ENCODE measurements at places on chromosomes 11 and 22.

DNA sequence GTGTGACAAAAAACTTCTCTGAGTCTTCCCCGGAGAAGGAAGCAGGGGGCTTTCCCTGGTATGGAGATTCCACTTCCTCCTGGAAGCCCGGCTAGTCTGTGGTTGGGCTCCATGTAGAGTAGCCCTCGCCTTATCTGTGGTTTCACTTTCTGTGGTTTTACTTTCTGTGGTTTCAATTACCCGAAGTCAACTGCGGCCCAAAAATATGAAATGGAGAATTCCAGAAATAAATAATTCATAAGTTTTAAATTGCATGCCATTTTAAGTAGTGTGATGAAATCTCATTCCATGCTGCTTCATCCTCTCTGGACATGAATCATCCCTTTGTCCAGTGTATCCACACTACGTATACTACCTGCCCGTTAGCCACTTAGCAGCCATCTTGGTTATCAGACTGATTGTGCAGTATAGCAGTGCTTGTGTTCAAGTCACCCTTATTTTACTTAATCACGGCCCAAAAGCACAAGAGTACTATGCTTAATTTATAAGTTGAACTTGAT is 275.0 kb upstream of the SESN3 start:
- DNase-seq: no peak

DNA sequence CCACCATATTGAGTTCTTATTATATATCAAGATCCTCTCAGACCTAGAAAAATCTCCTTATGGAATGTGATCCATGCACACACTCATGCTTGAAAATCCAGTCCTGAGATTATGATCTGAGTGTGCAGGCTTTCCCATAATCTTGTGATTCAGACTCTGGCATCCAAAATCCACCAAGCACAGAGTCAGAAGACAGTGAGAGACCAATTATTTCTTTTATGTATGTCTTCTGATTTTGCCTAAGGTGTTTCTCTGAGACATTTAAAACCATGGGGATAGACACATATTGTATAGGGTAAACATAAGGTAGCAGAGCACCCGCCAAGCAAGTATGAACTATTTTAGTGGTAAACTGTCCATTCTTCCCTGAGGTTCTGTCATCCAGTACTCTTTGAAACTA is 52.0 kb upstream of the MMP13 start:
- no peak for DNase-seq

- no peak for DNase-seq
Observed at GRCh38 chr11:1730059-1730629, 20.3 kb downstream of the IFITM10 start.

GRCh38 chr11:2298795-2299761 is 2.6 kb downstream of the C11orf21 start:
- no peak for DNase-seq

DNA sequence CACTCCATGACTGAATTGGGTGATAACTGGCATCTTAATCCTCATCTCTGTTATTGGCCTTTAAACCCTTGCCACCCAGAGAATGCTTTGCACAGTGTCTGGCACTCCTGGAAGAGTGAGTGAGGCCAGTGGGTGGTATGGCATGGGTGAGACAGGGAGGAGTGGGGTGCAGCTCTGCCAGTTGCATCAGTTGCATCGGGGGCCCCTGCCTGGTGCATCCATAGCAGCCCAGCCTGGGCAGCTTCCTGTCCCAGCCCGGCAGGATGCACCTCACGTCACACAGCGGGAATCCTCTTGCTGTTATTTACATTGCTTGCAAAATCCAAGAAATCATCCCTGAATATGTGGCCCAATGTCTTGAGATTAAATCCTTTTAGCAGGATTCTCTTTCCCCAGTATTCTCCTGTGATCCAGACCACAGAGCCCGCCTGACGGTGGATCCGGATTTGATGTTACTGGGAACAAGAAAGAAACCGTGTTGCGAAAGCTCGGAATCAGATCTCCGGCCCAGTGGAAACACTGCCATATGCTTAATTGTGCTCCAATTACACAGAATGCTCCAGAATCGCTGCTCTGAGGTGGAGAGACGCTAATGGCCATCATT is 37.6 kb upstream of the MN1 start:
- no peak for DNase-seq

DNA sequence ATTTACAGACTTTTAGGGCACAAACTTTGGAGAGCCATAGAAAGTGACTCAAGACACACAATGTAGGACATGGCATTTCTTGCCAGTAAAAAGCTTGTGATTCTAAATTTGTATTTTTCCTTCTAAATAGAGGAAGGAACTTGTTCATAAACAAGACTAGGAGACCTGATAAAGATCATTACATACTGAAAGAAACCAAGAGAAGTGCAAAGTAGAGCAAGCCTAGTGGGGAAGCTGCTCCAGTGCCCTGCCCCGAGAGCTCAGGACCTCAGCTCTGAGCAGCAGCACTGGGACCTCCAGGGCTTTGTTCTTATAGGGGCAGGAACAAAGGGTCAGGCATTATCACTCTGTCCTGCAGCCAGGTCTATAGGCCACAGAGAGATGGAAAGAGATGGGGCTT is 7.2 kb downstream of the IRAG1 start:
- DNase-seq: no peak

GRCh38 chr11:102831489-102832440 is 11.6 kb downstream of the MMP3 start:
- DNase-seq: no peak

- no peak for DNase-seq
Observed at GRCh38 chr11:68352591-68352990, 40.2 kb downstream of the LRP5 start.

- no peak for DNase-seq
Observed at GRCh38 chr11:61601512-61601911, 20.6 kb upstream of the SYT7 start.

- no peak for DNase-seq
Observed at GRCh38 chr22:46105494-46106278, 44.6 kb upstream of the PPARA start.
